ENCODE measurements at places on chromosomes 5 and 9. TPM values are rescaled to one million over a fixed set of nuclear protein-coding genes. Genes with fewer than 3 reads are reported as not detected.

Gene LCN15
- not detected for total RNA-seq

GRCh38 chr5:169561893-169562292 is 21.7 kb upstream of the SPDL1 start:
- no peak for DNase-seq

- no peak for DNase-seq
Measured at GRCh38 chr9:36961051-36961450, 73.0 kb downstream of the PAX5 start.

GRCh38 chr5:78162253-78162862 is 132.1 kb downstream of the AP3B1 start:
- peak; percentile 44 for DNase-seq

GRCh38 chr5:135313946-135314345 is 85.1 kb downstream of the MACROH2A1 start:
- DNase-seq: no peak

Gene EEIG1
- 10.3 TPM for total RNA-seq

DNA sequence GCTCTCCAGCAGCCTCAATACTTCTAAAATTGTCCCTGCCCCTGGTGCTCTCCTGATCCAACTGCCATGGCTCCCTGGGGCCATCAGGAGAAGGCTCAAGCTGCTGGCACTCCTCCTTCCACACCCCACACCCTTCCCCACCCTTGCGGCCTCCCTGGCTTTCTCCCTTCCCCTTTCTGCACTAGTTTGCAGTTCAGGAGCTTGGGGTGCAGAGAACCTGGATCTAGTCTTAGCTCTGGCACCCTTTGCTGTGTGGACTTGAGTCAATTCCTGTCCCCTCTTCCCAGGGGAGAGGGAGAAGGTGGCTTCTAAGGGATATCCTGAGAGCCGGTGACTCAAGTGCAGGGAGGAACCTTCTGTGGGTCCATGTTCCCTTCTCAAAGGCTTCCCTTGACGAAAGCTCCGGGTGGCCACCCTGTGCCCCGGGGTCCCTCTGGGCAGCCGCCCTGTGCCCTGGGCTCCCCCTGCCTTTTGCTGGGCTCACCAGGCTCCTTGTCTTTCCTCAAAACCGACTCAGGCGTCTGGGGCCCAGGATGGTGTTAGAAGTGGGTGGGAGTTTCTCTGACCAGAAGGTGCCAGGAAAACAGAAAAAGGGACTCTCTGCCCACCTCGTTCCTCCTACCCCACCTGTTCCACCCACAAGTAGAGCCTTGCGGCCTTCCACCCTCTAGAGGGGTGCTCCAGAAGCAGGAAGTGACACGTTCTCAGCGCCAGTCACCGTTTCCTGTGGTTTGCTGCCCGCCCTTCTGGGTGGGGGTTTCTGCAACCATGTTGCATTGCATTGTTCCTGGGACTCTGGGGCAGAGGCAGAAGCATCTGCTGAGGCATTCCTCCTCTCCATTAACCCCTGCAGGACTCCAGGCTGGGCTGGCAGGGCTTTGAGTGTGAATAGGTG is 15.0 kb downstream of the GLIPR2 start:
- DNase-seq: peak; percentile 95

Gene FKBP15
- total RNA-seq: 35.0 TPM

DNA sequence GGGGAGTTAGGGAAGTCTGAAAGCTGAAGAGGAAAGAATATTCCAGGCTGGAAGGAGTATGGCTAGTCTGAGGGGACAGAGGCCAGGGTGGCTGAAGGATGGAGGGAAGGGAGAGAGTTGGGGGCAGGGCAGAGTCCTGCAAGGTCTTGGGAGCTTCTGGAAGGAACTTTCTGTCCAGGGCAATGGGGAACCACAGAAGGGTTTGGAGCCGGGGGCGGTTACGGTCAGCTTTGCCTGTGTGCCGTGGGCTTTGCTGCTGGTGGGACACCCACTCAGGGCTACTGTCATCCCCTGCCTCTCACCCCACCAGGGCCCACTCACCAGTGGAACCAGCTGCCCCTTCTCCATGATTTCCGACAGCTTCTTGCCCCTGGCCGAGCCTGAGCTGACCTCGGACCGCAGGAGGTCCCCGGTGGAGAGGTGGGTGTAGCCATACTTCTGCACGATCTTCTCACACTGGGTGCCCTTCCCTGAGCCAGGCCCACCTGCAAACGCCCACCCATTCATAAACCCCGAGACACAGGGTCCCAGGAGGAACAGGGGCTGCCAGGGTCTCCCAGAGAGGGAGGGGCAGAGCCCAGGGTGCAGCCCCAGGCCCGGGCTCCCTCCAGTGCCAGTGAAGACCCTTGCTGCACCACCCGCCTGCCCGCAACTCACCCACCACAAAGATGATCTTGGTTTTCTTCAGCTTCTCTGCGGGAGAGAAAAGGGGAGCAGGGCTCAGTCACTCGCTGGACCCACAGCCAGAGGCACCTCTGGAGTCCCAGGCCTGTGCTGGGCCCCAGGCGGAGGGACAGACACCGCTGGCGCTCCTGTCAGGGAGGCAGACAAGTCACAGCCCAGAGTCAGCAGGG is 4.9 kb downstream of the AK1 start:
- DNase-seq: no peak

DNA sequence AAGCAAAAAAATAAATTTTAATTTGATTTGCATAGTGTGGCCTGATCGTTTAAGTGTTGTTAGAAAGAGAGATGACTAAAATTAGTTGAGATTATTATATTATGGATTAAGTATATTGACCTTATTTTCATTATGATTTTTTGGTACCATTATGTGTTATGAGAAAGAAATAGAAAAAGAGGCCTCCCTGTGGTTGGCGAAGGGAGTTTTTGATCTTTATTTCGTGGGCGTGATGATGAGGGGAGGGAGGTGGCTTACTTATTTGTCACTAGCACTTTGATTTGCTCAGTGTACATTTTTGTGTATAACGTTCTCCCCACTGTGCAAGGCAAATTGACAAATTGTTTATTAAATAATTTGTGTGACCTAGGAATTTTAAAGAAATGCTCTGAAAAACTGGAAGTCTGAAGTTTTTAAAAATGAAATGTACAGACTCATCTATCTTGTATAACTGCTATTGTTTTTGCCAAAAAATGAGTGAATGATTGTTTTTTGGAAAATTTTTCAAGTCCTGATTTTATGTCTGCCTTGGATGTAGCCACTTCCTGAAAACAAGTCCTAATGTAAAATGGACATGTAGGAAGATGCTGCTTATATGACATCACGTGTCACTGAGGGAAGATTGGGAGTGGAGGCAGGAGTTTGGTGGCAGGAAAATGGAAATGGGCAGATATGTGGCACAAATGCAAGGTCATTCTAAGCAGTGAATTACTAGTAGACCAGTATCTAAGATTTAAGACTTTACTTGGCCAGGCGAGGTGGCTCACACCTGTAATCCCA is 3.0 kb downstream of the DAPK1 start:
- no peak for DNase-seq

DNA sequence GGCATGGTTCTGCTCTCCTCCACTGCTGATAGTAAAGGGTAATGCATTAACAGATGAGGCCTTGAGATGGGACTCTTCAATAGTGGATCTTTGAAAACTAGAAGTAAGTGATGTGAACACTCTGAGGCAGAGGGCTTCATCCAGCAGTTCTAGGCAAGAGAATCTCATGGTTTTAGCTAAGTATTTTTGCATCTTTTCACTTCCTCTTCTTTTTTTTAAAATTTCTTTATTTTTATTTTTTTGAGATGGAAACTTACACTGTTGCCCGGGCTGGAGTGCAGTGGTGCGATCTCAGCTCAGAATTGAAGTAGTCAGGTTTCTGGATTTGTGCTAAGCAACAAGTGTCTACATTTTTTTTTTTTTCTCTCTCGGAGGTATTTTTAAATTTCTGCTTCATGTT is 101.9 kb downstream of the MTRR start:
- DNase-seq: no peak

Gene MEGF10
- not detected for total RNA-seq

Gene LHX6
- total RNA-seq: not detected

GRCh38 chr5:50786073-50786472 is 119.6 kb downstream of the PARP8 start:
- no peak for DNase-seq

Gene ADAMTSL1
- total RNA-seq: not detected

DNA sequence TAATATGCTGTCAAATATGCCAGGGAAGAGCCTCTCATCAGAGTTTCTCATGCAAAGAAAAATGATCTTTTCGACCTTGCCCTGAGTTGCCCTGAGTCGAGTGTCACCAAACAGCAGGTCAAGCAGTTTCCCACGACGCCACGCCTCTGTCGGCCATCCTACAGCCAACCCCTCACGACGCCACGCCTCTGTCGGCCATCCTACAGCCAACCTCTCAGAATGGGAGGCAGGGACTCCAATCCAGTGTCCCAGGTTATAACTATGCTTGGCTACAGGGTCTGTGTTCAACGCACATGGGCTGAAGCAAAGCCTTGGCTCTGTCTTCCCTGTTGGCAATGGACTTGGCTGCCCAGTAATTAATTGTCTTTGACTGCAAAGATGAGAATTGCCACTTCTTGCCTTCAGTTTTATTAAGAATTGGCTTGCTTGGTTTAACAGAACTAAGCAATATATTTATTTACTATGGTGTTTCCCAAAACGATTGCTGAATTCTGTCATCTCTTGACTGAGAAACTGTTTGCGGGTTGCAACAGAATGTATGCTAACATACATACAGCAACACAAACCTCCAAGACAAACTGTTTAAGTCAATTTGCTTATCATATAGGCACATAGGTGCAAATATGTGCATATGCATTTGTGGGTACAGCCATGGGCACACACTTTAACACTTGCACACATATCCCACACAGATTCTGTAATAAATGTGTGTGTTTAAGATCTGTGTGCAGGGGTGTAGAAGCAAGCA is 352.9 kb downstream of the GLIS3 start:
- DNase-seq: no peak

GRCh38 chr5:36049949-36050348 is 16.7 kb downstream of the UGT3A2 start:
- DNase-seq: no peak

GRCh38 chr9:123238365-123238764 is 30.0 kb downstream of the STRBP start:
- DNase-seq: no peak

DNA sequence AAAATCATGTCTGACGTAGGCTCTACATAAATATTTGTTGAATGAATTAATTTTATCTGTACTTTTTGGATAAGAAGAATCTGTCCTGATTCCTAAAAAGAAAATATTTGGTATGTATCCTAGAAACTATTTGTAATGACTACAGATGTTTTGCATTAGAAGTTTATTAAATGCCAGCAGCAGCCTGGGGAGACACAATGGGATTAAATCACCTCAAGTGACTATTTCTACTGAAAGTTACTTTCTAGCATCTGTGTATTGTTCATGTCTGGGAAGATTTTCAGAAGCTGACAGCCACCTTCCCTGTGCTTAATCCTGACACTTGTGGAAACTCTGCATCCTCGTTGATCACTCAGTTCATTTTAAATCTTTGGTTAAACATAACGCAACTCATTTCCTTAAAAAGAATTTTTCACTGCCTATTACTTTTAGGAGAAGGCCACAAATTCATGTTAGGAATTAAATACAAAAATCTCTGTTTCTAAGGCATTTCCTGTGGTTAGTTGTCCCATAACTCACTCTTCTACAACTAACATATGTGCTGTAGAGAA is 209.3 kb upstream of the PPP1R2B start:
- DNase-seq: no peak

Gene FGF10
- total RNA-seq: not detected

DNA sequence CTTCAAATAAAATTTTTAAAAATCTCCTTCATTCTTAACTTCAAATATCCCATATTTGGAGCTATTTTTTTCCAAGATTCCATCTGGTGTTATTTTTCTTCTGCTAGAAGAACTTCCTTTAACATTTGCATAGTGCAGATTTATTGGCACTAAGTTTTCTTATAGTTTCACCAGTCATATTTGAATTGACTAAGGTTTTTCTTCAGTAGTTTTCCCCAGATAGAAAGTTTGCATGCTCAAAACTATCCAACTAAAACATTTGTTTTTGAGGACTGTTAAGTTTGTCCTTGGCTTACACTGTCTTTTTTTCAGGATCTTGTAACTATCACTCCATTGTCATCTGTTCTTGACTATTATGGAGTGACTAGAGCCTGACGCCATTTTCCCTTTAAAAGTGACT is 606.7 kb downstream of the TAF11L14 start:
- DNase-seq: no peak

DNA sequence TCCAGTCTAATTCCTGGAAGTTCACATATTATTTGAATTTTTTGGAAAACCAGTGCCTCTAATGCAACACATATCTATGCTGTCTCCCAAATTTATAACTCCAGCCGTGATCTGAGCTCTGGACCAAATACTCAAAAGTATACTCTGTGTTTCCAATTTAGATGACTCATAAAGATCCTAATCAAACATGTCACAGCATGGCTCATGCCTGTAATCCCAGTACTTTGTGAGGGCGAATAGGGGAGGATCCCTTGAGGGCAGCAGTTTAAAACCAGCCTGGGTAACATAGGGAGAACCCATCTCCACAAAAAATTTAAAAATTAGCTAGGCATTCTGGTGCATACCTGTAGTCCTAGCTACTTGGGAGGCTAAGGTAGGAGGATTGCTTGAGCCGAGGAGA is 388.0 kb downstream of the CDH12 start:
- no peak for DNase-seq

GRCh38 chr5:79333852-79334557 is 98.1 kb downstream of the JMY start:
- no peak for DNase-seq

- no peak for DNase-seq
Measured at GRCh38 chr5:157216391-157217142, 35.9 kb downstream of the ITK start.

GRCh38 chr5:106142116-106142515 is 1528.6 kb downstream of the EFNA5 start:
- DNase-seq: no peak

Gene SV2C
- not detected for total RNA-seq

DNA sequence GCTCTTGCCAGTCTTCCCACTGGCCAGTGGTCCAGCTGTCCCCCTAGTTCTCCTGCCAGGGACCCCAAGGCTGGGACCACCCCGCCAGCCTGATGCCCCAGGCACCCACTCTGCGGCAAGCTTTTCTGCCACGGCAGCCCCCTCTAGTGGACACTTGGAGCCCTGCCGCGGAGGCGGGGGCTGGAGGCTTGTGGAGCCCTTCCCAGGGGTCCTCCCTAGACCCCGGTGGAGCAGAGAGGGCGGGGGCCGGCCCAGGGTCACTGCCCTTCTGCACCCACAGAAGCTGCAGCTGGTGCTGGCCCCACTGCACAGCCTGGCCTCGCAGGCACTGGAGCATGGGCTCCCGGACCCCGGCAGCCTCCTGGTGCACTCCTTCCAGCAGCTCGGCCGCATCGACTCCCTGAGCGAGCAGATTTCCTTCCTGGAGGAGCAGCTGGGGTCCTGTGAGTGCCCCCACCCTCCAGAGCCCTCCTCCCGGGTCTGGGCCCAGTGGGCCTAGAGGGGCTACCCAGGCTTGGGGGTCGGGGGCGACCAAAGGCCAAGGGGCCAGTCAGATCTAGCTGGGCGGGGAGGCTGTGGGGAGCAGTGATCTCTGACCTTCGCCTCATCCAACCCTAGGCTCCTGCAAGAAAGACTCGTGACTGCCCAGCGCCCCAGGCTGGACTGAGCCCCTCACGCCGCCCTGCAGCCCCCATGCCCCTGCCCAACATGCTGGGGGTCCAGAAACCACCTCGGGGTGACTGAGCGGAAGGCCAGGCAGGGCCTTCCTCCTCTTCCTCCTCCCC is 9.1 kb downstream of the EGFL7 start:
- peak; percentile 59 for DNase-seq

Data from natural killer cell (primary cell).